ENCODE measurements at places on chromosomes 3 and 15.

DNA sequence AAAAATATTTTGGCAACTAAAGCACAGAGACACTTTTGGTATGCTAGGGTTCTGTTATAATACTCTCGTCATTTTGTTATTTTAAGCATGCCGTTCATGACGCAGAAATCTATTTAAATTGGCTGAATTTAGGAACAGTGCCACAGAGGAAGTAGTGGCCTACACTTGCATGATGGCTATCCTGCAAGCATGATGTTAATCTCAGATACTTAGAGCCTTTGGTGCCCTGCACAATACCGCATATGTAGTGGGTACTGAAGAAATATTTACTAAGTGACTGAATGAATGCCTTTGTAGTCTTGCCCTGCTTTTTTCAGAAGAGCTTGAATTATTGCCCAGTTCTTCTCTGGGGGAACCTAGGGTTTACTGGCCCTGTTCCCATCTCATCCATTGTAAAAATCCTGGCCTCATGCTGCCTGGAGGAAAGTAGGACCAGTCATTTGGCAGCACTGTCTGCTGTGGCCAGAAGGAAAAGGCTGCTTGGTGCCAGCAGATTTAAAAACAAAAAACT, 79.0 kb downstream of the SERPINI1 start:
- no peak for DNase-seq

GRCh38 chr15:73127302-73127936, 75.2 kb downstream of the NEO1 start:
- no peak for DNase-seq

DNA sequence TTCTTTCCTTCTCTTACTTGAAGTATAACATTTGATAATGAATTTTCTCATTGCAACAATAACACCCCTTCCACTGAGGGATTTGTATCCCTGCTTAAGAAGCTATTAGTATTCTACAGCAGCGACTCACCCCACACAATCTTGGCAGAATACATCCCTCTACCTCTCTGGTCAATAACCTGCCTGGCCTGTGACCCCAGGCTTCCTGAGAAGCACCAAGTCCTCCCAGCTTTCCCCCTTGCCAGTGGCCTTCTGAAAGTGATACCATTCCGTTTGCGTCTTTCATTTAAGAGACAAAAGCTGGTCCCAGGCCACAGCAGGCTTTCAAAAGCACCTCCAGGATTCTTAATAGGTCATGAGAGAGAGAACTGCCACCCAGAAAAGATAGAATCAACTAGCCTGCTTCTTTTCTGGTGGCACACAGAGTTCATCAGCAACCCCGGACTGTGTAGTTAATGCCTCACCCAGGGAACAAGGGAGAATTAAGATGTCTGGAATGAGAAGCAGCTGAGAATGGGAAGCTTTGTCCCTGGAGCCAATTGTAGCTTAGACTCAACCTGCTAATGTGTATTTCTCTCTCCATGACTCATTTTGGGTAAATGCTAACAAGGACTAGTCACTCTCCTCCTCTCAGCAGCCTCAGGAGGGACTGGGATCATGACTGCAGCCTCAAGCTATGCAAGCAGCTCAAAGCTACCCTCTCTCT, 101.0 kb upstream of the CPNE4 start:
- no peak for DNase-seq

GRCh38 chr3:4739289-4740236, 239.7 kb upstream of the BHLHE40 start:
- DNase-seq: no peak

All from T-helper 1 cell (primary cell).